ENCODE measurements at places on chromosomes 3 and 15.

DNA sequence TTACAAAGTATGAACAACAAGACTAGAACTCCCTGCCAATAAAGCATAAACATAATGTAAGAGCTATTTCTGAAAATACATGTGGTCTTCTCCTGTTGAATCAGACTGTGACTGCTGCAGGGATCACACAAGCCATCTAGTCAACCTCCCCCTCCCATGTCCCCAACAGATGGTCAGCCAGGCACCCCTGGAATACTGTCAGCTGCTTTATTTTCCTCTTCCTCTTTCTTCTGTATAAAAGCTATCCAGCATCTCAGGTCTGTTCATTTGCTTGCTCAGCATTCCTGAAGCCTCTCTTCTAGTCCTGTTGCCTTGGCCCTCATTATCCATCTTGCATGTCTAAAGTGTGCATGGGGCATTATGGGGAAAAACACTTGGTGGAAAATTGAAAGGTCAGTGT is 6.5 kb upstream of the MINDY4B start:
- no peak for DNase-seq

GRCh38 chr15:69820819-69821218 is 276.9 kb downstream of the TLE3 start:
- DNase-seq: peak; percentile 82

GRCh38 chr3:173938159-173938558 is 540.6 kb downstream of the NLGN1 start:
- peak; percentile 76 for DNase-seq

DNA sequence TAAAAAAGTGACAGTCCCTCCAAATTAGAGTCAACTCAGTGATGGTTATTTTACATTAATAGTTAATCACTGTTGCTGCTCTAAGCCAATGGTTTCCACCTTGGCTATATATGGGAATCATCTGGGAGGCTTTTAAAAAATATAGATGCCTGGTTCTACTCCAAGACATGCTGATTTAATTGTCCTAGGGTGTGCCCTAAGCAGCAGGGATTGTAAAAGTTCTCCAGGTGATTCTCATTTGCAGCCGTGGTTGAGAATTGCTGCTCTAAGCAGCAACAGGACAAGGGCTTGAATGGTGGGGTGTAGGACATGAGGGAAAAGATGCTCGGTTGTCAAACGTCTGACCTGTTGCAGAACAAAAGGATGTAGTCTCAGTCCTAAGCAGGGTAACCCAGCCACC is 405.1 kb upstream of the MCTP2 start:
- DNase-seq: no peak

- DNase-seq: peak; percentile 28
Observed at GRCh38 chr3:172461530-172462138, 13.4 kb upstream of the GHSR start.

GRCh38 chr3:59866076-59866475 is 816.3 kb upstream of the CFAP20DC start:
- no peak for DNase-seq

DNA sequence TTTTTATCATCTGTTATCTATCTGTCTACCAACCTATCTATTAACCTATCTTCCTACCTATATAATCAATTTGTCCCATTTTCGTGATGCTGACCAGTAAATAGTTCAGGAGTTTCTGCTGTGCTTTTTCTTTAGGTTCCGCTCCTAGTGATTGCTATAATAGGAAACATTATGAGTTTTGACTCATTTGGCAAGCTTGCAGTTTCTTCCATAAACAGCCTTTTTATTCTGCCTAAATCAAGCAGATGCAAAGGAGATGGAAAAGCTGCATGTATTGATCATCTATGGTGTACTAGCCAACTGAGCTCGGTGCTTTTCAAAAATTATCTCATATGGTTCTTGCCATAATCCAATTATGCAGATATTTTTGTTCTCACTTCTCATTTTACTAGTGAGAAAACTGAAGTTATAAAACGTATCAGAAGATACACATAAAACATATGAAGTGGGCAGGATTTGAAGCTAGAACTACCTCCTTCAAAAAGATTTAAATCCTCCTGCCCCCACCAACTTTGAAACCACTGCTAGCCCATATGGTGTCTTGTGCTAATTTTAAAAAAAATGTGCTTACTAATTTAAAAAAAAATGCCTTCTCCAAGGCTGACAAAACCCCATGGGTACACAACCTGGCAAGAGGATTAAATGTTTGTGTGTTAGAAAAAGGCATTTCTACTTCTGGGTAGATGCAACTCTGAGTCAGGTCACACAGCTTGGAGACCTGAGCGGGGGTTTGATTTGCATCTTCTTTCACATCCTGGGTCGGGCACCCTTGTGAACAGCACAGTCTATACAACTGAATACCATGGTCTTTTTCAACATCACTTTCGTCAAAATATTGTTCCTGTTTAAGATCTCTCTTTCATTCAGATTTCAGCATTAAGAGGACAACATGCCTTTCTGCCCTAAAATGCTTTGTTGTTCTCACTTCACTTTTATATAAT is 267.0 kb downstream of the CHL1 start:
- no peak for DNase-seq

DNA sequence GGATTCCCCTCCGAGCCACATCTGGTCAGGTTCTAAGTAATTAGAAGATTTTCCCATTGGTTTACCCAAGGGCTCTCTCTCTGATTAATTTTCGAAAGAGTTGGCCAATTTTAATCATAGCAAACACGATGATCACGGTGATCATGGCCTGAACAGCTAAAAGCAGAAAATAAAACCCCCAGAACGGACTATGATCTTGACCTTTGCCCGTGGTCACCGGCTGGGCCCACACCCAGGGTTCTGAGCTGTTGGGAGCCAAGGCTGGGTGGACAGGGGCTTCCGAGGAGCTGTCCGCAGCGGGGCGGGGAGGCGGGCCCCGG is 2.6 kb downstream of the GP5 start:
- no peak for DNase-seq

DNA sequence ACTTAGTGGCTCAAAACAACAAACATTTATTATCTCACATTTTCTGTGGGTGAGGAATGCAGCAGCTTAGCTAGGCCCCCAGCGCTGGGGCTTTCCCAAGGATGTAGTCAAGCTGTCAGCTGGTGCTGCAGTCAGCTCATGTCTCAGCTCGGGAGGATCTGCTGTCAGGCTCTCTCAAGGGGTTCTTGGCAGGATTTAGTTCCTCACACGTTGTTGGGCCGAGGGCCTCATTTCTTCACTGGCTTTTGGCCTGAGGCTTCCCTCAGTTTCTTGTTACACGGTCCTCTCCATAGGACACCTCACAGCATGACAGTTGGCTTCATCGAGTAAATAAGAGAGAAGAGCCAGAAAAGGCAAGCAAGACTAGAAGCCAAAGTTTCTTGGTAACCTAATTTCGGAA is 13.7 kb upstream of the U2SURP start:
- DNase-seq: peak; percentile 83

DNA sequence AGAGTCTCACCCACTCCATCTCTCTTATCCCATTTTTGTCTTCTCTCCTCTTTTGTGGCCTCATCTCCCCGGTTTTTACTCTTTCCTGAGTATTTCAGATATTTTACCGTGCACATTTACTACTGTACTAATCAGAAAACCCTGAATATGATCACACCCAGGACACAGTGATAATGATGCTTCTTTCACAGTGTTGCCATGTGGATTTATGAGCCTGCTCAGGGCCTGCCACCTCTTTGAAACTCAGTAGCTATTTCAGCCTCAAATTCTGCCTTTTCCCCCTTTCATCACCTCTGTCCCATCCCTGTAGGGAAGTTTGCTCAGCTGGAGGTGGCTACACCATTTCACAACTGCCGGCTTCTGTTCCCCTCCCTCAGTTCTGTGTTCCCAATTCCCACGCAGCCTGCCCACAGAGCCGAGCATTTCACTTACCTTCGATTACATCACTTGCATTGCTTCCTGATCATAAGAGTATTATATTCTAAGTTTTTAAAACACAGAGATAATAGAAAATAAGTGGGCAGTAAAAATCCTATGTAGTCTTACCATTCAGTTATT is 33.2 kb downstream of the ARNT2 start:
- peak; percentile 64 for DNase-seq

Data from astrocyte of the spinal cord (primary cell).